Stomach (tissue), 19 donors: ENCODE measurements at places on chromosomes 4 and X. TPM values are rescaled to one million over a fixed set of nuclear protein-coding genes. Genes with fewer than 3 reads are reported as not detected.

DNA sequence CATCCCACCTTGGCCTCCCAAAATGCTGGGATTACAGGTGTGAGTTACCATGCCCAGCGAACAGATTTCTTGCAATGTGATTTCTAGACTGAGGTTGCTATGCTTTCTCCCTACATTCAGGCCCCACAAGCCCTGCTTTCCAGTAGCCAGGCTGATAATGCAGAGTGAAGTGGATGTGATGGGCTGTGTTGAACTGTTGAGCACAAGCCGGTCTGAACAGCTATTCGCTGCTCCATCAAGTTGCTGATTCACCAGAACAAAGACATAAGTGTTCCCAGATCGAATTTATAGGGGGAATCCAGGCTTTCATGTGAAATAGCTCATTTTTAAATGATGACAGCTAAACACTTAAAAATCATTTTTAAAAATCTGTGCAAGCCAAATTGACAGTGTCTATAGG lies 8.0 kb downstream of the NIPAL1 start:
- no peak for DNase-seq

DNA sequence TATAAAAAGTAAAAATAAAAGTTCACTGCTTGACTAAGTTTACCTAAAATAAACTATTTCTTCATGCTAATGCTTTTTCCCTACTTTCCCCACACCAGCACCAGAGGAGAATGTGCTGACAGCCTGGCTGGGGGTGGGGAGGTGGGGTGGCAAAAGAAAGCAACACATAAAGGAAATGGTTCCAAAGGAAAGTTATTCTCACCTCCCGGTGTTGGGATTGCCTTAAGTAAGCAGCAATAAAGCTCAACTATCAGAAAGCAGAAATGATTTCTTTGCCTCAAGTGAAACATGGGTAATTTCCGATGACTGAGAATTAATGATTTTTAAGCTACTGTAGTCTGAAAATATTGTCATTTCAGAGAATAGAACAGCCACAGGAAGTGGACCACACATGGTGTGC lies 84.5 kb upstream of the DKK2 start:
- no peak for DNase-seq

- DNase-seq: peak; percentile 3
These were observed 383.8 kb downstream of the GRXCR1 start for GRCh38 chr4:43276321-43276720.

DNA sequence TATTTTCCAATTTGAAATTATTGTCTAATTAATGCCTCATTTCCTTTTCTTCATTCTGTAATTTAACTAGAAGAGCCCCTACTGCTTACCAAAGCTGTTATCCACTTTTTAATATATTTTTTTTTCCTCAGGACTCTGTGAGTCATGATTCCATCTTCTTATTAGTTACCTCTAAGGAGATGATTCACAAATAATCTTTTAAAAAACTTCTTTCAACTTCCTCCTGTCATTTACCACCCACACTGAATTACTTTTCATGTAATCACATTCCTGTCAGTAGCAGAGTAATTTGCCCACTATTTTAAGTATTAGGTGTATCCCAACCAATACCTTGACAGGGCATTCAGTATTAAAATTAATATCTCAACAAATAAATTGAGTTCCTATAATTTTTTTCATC lies 470.9 kb upstream of the ADGRL3 start:
- no peak for DNase-seq

GRCh38 chr4:111717921-111718320 lies 427.3 kb upstream of the FAM241A start:
- DNase-seq: peak; percentile 19

- peak; percentile 33 for DNase-seq
These were observed 25.2 kb upstream of the G3BP2 start for GRCh38 chr4:75698162-75698962.

- DNase-seq: no peak
These were observed 21.8 kb downstream of the TAPT1 start for GRCh38 chr4:16204505-16204904.

DNA sequence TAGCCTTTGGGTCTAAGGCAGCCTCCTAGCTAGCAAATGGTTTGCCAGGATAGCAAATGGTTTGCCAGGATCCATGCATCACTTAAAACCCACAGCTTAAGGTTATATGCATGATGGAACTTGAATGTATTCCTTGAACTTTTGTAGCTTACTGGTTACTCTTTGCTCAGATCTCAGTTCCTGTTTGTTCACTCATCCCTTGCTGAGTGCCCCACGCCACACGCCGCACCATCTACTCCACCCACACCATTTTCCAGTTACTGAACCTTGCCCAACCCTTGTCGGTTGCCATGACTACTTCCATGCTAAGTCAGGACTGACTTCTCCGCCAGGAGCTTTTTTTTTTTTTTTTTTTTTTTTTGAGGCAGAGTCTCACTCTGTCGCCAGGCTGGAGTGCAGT lies 29.5 kb upstream of the XIAP start:
- peak; percentile 79 for DNase-seq

- no peak for DNase-seq
These were observed 79.8 kb downstream of the NAT8L start for GRCh38 chr4:2138846-2139500.

DNA sequence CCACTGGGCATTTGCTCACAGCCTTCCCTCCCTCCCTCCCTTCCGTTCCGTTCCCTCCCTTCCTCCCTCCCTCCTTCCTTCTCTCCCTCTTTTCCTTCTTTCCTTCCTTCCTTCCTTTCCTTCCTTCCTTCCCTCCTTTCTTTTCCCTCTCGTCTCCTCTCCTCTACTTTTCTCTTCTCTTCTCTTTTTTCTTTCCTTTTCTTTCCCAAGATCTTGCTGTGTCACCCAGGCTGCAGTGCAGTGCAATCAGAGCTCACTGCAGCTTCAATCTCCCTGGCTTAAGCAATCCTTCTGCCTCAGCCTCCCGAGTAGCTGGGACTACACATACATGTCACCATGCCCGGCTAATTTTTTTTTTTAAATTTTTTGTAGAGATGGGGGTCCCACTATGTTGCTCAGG lies 26.7 kb upstream of the ING2 start:
- DNase-seq: no peak

DNA sequence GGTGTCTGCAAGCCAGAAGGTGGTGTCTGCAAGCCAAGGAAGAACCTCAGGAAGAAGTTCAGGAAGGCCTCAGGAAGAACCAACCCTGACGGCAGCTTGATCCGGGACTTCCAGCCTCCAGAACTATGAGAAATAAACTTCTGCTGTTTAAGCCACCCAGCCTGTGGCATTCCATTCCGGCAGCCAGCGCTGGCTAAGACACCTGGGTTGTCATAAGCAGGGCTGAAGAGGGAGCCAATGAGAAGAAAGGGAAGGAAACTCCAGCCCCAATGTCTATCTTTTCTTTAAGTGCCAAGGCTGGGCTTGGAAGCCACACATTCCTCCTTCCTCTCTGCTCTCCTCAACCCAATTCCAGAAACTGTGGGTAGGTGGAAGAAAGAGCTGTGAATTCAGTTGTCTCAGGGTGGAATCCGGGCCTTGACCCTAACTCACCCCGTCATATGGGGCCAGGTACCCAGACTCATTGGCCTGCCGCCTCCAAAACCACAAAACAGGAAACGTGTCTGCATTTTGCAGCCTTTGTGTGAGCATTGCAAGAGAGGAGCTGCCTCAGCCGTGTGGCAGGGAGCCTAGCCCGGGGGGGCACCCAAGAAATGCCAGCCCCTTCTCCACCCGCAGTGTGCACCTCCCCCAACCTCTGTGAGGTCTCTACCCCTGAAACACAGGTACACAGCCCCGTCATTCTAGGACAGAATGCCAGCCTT lies 26.8 kb downstream of the CRMP1 start:
- no peak for DNase-seq

DNA sequence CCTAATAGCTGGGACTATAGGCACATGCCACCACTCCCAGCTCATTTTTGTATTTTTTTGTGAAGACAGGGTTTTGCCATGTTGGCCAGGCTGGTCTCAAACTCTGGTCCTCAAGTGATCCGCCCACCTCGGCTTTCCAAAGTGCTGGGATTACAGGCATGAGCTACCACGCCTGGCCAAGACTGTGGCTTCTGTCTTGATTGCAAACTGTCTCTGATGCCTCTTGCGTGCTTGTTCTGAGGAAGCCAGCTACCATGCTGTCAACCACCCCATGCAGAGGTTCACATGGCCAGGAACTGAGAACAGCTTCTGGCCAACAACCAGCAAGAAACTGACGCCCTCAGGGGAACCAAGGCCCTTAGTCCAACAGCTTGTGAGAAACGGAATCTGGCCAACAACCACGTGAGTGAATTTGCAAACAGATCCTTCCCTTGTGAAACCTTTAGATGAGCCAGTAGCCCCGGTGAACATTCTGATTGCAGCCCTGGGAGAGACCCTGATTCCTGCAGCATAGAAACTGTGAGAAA lies 71.2 kb downstream of the SUPT20HL2 start:
- peak; percentile 33 for DNase-seq

DNA sequence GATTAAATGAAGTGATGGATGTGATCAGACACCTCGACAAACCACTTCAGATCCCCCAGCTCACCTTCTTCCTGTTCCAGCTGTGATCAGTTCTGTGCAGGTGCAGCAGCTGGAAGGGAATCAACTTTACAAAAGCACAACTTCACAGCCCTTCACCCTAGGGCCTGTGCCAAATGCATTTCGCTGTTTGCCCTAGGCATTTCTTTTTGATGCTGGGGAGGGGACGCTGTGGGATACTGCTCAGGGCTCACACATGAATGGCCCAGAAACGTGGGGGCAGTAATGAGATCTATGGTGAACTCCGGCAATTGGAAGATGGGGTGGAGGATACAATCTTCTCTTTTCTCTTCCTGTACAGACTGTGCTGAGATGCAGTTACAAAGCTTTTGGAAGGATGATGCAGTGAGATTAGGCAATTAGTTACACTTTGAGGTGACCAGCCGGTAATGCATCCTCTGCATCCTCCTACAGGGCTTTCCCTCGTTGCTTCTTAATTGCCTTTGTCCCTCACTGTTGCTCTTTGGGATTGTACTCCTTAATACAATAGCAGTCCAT lies 215.1 kb upstream of the PITX2 start:
- no peak for DNase-seq

GRCh38 chr4:98556451-98556850 lies 102.0 kb downstream of the TSPAN5 start:
- no peak for DNase-seq

- DNase-seq: no peak
These were observed 97.0 kb upstream of the PDHA2 start for GRCh38 chr4:95742872-95743271.

GRCh38 chr4:104942990-104943743 lies 203.5 kb upstream of the TET2 start:
- DNase-seq: peak; percentile 17

DNA sequence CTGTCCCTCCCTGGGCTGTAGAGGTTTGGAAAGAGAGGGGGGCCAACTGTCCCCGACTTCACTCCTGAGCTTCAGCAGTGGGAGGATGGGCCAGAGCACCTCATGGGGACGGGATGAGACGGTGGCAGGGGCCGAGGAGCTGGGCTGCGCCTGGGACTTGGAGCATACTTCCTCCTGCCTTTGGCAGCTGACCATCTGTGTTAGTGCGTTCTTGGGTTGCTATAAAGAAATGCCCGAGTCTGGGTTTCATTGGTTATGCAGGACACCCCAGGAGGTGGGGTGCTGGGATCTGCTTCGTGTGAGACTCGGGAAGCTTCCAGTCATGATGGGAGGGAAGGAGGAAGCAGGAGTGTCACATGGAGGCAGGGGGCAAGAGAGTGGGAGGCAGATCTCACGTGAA lies 7.4 kb downstream of the PSAPL1 start:
- DNase-seq: no peak

DNA sequence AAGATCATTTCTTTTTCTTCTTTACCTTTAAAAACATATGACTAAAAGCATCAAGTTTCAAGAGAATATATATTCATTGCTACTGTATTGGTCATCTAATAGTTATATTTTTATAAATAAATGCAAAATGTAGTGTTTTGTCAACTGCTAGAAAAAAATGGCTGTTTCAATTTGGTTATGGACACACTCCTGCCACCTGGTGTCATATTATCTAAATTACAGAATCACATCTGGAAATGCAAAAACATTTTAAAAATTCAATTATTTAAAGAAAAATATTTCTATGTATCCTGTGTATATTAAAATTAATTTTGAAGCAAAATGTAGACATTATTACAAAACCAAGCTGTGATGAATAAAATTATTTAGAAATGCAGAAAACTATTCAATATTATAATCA lies 329.4 kb upstream of the PCDH18 start:
- DNase-seq: peak; percentile 28

Gene COL4A5
- total RNA-seq: 99.2 TPM

Gene TCEAL5
- 1.7 TPM for total RNA-seq

Gene TSPAN6
- 27.2 TPM for total RNA-seq

Gene ZNF827
- total RNA-seq: 17.4 TPM

Gene BTK
- not detected for total RNA-seq

Gene SLC6A14
- not detected for total RNA-seq

Gene UGT2B15
- total RNA-seq: 25.8 TPM
